ENCODE measurements at places on chromosomes 6 and 20.

- no peak for DNase-seq
These were observed 26.0 kb downstream of the PCK1 start for GRCh38 chr20:57586943-57587277.

GRCh38 chr6:117918454-117918853 is 11.4 kb downstream of the SLC35F1 start:
- no peak for DNase-seq

DNA sequence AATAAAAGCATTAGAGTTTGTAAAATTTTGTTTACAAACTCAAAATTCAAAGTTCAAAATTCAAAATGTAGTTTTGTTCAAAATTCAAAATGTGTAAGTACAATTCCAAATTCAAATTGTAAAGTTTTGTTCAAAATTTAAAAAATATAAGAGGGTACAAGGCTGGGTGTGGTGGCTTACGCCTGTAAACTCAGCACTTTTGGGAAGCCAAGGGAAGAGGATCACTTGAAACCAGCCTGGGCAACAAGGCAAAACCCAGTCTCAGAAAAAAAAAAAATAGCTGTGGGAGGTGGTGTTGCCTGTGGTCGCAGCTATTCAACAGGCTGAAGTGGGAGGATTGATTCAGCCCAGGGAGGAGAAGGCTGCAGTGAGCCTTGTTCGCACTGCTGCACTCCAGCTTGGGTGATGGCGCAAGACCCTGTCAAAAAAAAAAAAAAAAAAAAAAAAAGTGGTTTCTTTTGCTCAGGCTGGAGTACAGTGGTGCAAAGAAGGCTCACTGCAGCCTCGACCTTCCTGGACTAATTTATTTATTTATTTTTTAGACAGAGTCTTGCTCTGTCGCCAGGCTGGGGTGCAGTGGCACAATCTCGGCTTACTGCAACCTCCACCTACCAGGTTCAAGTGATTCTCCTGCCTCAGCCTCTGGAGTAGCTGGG is 5.4 kb upstream of the ZBTB12 start:
- DNase-seq: peak; percentile 58

GRCh38 chr20:11941593-11942246 is 24.0 kb downstream of the BTBD3 start:
- no peak for DNase-seq

DNA sequence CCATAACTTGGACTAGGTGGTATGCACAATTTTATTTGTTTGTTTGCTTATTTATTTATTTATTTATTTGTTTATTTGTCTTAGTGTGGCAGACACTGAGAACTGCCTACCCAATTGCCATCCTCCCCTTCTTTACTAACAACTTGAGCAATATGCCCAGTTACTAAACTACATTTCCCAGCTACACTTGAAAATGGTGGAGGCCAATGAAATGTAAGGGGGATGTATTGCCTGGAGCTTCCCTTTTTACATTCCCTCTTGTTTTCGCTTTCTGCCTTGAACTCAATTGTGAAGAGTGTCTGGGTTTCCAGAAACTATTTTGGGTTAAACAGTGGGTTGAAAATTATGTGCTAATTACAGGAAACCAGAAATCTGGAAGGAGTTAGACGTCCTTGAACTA is 152.7 kb upstream of the FKBP1C start:
- DNase-seq: no peak

GRCh38 chr20:14288341-14289330 is 48.8 kb downstream of the FLRT3 start:
- DNase-seq: peak; percentile 44

DNA sequence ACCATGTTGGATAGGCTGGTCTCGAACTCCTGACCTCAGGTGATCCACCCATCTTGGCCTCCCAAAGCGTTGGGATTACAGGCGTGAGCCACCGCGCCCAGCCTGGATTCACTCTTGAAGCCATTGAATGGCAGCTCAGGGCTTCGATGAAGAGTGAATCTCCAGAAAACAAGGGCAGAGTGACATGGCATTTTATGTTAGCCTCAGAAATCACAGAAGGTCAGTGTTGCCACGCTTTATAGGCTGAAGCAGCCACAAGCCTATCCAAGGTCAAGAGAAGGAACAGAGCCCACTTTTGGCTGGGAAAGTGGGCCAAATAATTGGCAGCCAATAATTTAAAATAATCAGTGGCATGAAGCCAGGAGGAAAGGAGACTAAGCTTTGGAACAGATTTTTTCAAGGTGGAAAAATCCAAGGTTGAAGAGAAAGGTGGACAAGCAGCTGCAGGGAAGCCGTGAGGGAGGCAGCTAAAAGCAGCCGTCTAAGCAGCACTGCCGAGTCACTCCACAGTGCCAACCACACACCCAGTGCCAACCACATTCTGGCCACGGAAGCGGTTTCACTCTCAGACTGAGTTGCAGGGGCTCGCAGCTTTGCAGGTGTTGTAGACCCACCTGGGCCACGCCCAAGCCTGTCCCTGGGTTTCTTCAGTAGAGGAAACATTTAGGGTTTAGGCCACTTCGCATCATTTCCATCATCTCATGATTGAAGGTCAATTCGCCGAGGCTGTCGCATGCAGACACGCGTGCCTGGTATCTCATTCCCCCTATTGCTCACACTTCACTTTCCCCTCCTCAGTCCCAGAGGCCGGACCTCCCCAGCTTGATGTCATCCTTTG is 17.4 kb upstream of the AVP start:
- DNase-seq: no peak

DNA sequence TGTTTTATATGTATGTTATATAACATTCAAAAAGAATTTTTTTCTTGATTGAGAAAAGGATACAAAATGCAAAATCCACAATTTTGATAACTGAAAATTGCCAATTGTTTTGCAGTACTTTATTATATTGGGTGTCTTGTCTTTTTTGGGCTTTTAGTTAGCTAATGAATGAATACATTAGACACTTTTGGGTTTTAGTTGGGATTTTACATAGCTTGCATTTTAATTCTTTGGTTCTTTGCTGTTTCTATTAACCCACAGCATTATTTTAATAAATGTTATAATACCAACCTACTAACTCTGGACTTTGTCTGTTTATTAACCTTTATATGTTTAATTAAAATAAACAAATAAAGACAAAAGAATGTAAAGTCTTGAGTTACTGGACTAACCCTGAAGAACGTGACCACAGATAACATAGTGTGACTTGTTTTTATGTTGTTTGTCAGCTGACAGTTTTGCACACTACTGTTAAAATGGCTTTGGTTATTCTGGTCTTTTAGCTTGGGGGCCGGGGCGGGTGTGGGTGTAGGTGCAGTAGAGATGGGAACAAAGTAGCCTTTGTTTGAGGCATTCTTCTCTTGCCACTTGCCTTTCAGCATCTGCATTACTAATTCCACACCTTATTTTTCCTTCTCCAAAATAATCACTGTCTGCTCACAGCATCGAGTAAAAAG is 159.1 kb downstream of the QKI start:
- no peak for DNase-seq
